Placental epithelial cell (primary cell): ENCODE measurements at places on chromosomes 4 and X. TPM values are rescaled to one million over a fixed set of nuclear protein-coding genes. Genes with fewer than 3 reads are reported as not detected.

The ZNF280C gene
- total RNA-seq: 3.5 and 4.9 TPM in 2 replicates

The ING2 gene
- total RNA-seq: 14.6 and 21.2 TPM in 2 replicates

The RNF4 gene
- total RNA-seq: 37.3 and 45.5 TPM in 2 replicates

The IGFBP7 gene
- total RNA-seq: 39.0 and 55.4 TPM in 2 replicates

The FREM3 gene
- not detected in 2 replicates for total RNA-seq

The SPANXN3 gene
- not detected in 2 replicates for total RNA-seq

The MCF2 gene
- 0.11 and 0.39 TPM in 2 replicates for total RNA-seq

The PRSS12 gene
- under 0.01 TPM in 1 of 2 replicates, not detected in the other for total RNA-seq

The TBC1D8B gene
- 7.9 and 8.8 TPM in 2 replicates for total RNA-seq

The BEX1 gene
- total RNA-seq: not detected in 2 replicates

The USP17L26 gene
- not detected in 2 replicates for total RNA-seq

The CITED1 gene
- not detected in 2 replicates for total RNA-seq

The CLDN34 gene
- not detected in 2 replicates for total RNA-seq

The ANKRD50 gene
- 33.3 and 38.9 TPM in 2 replicates for total RNA-seq

The CPZ gene
- total RNA-seq: 10.4 and 39.7 TPM in 2 replicates

The APLN gene
- 0.11 TPM in 1 of 2 replicates, not detected in the other for total RNA-seq

The CLIC2 gene
- total RNA-seq: 0.22 and 2.4 TPM in 2 replicates

The JAKMIP1 gene
- not detected in 2 replicates for total RNA-seq

The SLC49A3 gene
- 1.1 and 3.9 TPM in 2 replicates for total RNA-seq

The PAGE2 gene
- not detected in 2 replicates for total RNA-seq

The RIBC1 gene
- total RNA-seq: 1.6 TPM in 1 of 2 replicates, not detected in the other

The ARHGAP6 gene
- 0.11 and 4.7 TPM in 2 replicates for total RNA-seq

The TMPRSS11D gene
- total RNA-seq: not detected in 2 replicates

The CACNA1F gene
- total RNA-seq: not detected in 2 replicates

The TRIM60 gene
- not detected in 2 replicates for total RNA-seq

The ARHGAP24 gene
- 10.2 and 15.9 TPM in 2 replicates for total RNA-seq

The KIF4A gene
- 2.7 and 4.1 TPM in 2 replicates for total RNA-seq

The AFM gene
- total RNA-seq: not detected in 2 replicates

The EPGN gene
- 95.8 and 281 TPM in 2 replicates for total RNA-seq

The BEND2 gene
- total RNA-seq: not detected in 2 replicates

The GAGE12C gene
- not detected in 2 replicates for total RNA-seq

The RENBP gene
- total RNA-seq: under 0.01 and 0.11 TPM in 2 replicates

The RAB28 gene
- total RNA-seq: 9.5 and 14.1 TPM in 2 replicates

The ANTXR2 gene
- total RNA-seq: 20.2 and 26.3 TPM in 2 replicates

The UCP1 gene
- total RNA-seq: 0.11 TPM in 1 of 2 replicates, not detected in the other

The CLCN5 gene
- total RNA-seq: 23.9 and 29.8 TPM in 2 replicates
